ENCODE measurements at places on chromosomes 1 and 21. TPM values are rescaled to one million over a fixed set of nuclear protein-coding genes. Genes with fewer than 3 reads are reported as not detected.

UBE2U gene
- total RNA-seq, result not detected

ISG20L2 gene
- total RNA-seq, result 6.5 TPM

CYP4X1 gene
- under 0.01 TPM for total RNA-seq

FABP3 gene
- total RNA-seq, result 2.7 TPM

VWA1 gene
- 9.0 TPM for total RNA-seq

MSH4 gene
- 0.38 TPM for total RNA-seq

TSEN15 gene
- 28.2 TPM for total RNA-seq

AQP10 gene
- 0.19 TPM for total RNA-seq

GDAP2 gene
- 30.4 TPM for total RNA-seq

TMCO4 gene
- 12.7 TPM for total RNA-seq

IGSF21 gene
- not detected for total RNA-seq

TEDDM1 gene
- not detected for total RNA-seq

PDE4B gene
- total RNA-seq, result 25.4 TPM

PRDM16 gene
- total RNA-seq, result 1.1 TPM

FAM72B gene
- total RNA-seq, result 0.28 TPM

Measured in regular cardiac myocyte (primary cell).